Hippocampal formation (tissue), 2 donors: ENCODE measurements at places on chromosomes 5 and 9.

GRCh38 chr5:91357806-91358205, 25.3 kb downstream of the ARRDC3 start:
- no peak for DNase-seq

GRCh38 chr5:74502479-74502950, 138.0 kb downstream of the ENC1 start:
- no peak for DNase-seq

GRCh38 chr9:33184963-33185362, 17.8 kb upstream of the B4GALT1 start:
- no peak for DNase-seq

DNA sequence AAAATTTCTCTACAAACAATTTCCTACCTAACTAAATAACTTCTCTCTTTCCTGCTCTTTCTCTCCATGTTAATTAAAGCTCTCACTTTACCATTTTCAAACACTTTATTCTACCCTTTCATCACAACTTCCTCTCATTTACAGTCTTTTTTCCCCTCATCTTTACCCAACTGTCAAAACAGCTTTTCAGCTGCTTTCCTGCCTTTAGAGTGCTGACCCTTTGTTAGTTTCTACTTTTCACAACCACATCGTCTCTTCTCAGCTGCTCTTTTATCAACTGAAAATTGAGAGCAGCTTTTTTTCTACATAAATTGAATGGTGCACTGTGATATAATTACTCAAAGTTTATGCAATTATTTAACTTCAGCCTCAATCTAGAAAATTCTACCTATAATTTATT, 3.1 kb upstream of the HOMER1 start:
- no peak for DNase-seq

GRCh38 chr5:91487420-91487819, 104.3 kb upstream of the ARRDC3 start:
- DNase-seq, result no peak

GRCh38 chr5:142749321-142749720, 20.9 kb upstream of the ARHGAP26 start:
- no peak for DNase-seq

GRCh38 chr5:60163762-60164161, 270.2 kb upstream of the PDE4D start:
- DNase-seq, result no peak

- no peak for DNase-seq
Observed at GRCh38 chr5:166750376-166750775, 1541.1 kb upstream of the WWC1 start.

GRCh38 chr5:74889523-74890105, 23.4 kb upstream of the FAM169A start:
- DNase-seq, result no peak

DNA sequence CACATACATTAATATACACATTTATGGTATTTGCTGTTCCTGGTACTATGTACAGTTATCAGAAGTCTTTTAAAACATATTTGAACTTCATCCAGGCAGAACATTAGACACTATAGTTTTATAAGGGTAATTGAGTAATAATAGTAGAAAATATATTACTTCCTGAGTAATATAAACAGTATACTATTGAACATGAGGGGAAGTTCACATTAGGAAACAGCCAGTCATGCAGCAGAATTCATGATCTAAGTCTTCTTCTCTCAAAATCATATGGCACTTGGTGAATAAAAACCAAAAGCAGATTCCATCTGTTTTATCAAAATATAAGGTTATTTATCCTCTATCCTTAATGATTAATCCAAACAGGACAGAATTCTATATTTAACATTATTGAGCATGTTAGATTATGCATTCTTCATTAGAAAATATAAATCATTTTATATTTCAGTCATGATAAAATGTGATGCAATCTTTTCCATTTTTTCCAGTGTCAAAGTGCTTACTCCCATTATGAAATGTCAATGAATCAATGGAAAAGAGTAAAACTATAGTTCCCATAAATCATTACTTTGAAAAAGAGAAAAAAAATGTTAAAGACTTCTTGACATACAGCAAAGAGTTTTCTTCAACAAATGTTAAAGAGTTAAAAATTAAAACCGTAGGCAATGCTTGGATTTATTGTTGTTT, 584.3 kb upstream of the TUSC1 start:
- DNase-seq, result no peak

GRCh38 chr5:118052503-118052902, 935.8 kb downstream of the DTWD2 start:
- no peak for DNase-seq

GRCh38 chr9:135403733-135404450, 75.7 kb upstream of the PPP1R26 start:
- no peak for DNase-seq

- DNase-seq, result no peak
Observed at GRCh38 chr5:93053825-93054224, 527.2 kb downstream of the NR2F1-AS1 start.

GRCh38 chr9:101415578-101415977, 16.9 kb downstream of the ZNF189 start:
- DNase-seq, result no peak

DNA sequence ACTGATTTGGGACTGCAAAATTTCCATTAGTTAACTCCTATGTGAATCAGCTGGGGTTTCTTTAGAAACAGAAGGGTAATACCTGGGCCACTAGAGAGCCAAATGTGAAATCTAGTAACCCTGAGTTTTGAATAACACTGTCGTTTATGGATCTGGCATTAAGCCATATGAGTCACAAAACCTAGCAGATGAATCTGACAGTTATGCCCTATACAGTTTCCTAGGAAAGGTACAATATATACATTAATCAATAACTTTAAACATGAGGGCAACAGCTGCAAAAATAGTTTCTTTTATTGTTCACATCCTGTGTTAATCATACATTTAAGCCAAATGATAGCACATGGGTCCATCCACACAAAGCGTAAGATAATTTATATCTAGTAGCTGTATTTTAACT, 56.9 kb downstream of the PAM start:
- DNase-seq, result no peak

GRCh38 chr5:56640763-56641406, 174.5 kb upstream of the MAP3K1 start:
- DNase-seq, result no peak

GRCh38 chr5:179437341-179438001, 92.2 kb upstream of the ADAMTS2 start:
- no peak for DNase-seq

GRCh38 chr9:77475641-77476473, 172.3 kb downstream of the GNA14 start:
- DNase-seq, result no peak

DNA sequence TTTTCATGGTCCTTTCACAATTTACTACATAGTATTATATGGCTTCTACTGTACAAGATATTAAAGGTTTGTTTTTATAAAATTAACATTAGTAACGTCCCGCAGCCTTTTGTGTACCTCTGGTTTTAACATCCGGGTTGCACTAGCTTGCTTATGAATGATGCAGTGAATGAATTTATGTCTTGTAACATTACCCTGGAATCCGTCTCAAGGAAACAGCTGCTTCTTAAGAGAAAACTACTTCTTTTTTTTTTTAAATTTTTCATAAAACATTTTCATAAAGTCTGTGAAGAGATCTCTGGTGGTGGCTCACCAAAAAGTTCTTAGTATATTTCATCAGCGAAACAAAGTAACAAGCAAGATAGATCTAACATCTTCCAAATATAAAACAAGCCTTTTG, 23.6 kb downstream of the MARCHF3 start:
- no peak for DNase-seq
